T-helper 9 cell (primary cell): ENCODE measurements at places on chromosomes 4 and X.

DNA sequence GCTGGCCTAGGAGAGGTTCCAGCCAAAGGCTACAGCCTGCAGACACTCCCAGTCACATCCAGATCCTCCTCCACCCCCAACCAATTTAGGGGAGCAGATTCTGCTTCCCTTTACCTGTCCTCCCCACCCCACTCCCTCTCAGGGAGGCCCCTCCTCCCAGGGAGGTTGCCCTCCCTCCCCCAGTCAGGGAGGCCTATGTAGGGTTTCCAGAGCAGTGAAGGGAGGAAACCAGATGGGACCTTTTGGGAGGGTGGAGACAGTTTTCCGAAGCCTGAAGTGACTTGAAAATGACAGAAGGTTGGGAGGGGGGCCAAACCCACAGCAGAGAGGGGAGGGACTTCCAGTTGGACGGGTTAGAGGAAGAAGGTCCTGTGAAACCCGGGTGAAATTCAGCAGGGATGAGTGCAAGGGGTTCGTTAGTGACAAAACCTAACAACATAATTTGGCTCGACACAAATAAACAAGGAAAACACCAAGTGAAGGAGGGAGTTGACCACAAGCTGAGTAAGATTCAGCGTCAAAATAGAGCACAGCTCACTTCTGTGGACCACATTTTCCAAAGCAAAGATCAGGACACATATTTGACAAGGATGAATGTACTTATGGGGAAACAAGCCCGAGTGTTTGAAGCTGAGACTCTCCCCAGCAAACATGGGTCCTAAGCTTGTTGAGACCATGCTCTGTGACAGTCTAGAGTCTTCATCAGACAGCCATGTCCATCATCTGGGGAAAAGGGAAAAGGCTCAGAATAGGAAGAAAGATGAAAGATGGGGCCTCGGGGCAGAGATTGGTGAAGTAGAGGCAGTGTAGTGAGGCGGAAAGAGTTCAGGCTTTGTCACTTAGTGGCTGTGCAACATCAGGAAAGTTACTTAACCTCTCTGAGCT is 46.4 kb downstream of the PRPS1 start:
- DNase-seq: peak; percentile 38

DNA sequence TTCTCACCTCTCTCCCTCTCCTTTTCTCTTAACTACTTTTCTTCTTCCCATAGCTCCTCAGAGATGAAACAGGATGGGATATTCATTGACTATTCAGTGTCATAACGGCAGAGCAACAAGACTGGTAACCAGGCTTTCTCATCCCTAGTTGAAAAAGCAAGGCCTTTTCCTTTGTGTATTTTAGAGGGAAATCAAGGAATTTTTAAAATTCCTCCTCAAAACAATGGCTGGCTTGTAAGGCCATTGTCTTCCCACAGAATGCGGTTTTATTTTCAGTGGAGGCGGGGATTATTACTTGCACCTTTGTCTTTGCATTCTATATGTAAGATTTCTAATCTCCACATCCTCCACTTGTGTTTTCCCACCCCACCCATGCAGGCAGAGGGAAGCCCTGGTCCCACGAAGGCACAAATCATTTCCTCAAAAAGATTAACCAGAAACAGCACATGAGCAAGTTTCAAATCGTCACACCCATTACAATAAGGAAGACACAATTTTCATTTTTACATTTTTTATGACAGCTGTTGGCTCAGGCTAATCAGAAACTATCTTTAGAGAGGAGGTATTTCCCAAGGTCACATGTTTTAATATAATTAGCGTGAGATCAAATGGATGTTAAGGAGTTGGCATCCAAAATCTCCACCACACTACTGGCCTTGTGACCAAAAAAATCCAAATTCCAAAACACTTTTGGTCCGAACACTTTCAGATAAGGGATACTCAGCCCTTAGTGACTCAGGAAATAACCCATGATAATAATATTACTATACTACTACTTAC is 53.0 kb upstream of the KDR start:
- no peak for DNase-seq

GRCh38 chr4:86755388-86755787 is 93.8 kb downstream of the SLC10A6 start:
- no peak for DNase-seq

DNA sequence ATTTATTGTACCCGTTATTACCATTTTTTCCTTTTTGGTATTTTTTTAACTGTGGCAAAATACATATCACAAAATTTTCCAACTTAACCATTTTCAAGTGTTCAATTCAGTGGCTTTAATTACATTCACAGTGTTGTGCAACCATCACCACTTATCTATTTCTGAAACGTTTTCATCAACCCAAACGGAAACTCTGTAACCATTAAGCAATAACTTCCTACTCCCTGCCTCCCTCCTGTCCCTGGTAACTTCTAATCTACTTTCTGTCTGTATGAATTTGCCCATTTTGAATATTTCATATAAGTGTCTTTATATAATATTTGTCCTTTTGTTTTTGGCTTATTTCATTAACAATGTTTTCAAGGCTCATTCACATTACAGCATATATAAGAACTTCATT is 57.4 kb upstream of the MSN start:
- DNase-seq: no peak

DNA sequence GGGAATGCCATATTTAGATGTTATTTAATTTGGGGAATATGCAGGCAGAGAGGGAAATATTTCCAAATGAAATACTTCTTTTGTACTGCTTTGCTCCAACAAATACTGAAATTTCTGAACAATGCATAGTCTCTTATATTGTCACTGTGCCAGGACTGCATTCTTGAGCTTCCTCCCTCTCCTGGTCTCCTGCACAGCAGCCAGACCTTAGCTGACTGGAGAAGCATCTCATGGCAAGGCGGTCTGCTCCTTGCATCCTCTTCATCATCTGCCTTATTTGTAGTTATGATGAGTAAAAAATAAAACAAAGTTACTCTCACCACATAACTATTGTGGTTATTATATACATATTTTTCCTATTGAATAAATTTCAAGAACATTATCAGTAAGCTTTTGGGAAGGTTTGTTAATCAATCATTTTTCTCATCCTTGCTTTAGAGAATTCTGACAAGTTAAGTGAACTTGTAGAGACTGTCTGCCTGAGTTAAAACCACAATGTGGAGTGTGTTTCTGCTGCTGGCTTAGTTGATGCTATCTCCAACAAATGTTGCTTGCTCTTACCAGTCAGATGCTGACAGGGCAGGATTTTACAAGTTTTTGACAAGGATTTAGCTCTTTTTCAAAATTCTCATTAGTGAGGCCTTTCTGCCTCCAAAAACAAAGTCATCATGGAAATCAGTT is 153.6 kb downstream of the SOWAHB start:
- no peak for DNase-seq

DNA sequence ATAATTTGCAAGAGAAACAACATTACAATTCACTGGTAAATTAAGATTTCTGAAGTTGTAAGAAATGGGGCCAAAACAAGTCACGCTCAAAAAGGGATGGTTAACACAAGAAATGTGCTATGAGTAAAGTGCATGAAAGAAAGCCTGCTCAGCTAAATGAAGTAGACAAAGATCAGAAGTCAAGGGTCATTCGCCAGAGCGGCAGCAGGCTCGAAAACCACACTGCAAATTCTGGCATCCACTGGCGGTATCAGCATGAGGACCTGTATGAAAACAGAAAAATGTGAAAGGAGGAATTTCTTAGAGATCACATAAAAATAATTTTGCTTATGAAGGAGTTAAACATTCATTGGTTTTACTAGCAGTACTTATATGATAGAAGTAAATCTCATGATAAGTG is 49.6 kb downstream of the FBXL5 start:
- no peak for DNase-seq

GRCh38 chr4:39569209-39569608 is 42.0 kb upstream of the UGDH start:
- no peak for DNase-seq
